Left colon (tissue), 2 donors: ENCODE measurements at places on chromosomes 12 and 14.

- DNase-seq = no peak
These were observed 72.4 kb downstream of the IGF1 start for GRCh38 chr12:102407776-102408486.

GRCh38 chr12:15544589-15544988, 222.3 kb downstream of the PTPRO start:
- DNase-seq = no peak

DNA sequence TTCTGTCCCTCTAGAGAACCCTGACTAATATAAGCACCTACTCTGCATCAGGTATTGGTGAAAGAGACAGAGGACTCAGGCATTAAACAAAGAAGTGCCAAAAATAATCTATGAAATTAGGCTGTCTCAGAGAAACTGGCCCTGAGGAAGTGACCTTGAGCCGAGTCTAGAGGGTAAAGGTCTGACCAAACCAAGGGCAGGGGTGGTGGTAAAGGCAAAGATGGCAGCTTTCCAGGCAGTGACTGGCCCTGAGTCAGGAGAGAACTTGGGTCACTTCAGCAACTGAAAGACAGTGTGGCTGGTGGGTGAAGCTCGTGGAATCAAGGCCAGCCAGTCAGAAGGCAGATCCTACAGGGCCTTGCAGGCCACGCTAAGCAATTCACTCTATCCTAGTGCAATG, 30.6 kb downstream of the CDKL1 start:
- peak; percentile 57 for DNase-seq

DNA sequence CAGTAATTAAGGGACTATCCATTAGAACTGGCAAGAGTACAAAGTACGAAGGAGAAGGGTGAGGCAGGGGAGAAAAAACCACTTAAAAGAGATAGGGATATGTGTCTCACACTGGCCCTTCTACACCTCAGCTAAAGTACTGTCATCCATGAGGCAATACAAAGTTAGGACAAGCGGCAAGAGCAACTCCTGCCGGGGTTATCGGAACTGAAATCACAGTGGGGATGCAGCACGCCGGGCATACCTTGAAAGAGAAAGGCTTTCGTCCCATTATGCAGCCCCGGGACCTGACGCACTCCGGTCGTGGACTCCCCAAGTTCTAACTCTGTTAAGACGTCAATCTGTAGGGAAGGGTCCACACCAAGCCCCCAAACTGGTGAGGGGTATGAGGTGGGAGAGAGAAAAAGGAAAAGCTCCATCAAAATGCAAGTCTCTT, 1.1 kb downstream of the NELL2 start:
- no peak for DNase-seq

DNA sequence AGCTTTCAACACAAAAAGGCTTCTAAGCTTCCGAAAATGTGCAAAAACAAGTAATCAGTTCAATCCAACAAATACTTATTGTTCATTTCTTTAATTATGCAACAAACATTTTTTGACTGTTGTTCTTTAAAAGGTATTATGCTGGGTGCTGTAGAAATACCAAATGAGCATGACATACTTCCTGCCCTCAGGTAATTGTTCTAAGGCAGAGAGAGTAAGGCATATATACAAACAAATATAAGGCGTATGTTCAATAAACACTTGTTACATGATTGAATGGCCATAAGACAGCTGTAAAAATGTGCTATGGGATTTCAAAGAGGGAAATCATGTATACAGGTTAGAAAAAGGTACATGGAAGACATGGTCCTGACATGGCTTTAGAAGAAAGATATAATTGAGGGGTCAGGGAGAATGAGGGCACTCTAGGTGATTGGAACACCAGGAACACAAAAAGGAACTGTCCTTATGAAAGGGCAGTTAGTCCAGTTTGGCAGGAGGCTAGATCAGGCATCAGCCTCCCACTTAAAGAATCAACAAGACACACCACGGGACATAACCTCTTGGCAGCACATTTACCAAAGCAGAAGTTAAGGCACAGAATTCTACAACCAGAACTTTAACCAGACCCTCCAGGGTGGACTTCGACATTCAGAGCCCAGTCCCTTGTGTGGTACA, 135.8 kb upstream of the SCAF11 start:
- DNase-seq = no peak

DNA sequence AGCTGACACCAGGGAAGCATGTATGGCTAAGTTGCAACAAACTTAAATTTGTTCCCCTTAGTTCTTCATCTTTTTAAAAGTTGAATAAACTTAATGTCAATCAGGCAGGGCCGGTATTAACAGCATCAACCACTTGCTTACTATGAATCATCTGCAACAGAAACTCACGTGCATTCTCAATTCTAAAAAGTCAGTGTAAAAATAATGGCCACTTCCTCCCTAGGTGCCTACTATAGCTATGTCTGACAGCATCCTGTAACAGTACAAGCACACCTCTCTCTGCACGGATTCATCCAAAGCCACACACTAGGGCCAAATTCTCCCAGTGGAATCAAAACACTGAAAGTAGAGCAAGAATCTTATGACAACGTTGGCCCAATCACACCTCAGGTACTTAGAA, 48.6 kb downstream of the PPP1R36 start:
- DNase-seq = no peak

DNA sequence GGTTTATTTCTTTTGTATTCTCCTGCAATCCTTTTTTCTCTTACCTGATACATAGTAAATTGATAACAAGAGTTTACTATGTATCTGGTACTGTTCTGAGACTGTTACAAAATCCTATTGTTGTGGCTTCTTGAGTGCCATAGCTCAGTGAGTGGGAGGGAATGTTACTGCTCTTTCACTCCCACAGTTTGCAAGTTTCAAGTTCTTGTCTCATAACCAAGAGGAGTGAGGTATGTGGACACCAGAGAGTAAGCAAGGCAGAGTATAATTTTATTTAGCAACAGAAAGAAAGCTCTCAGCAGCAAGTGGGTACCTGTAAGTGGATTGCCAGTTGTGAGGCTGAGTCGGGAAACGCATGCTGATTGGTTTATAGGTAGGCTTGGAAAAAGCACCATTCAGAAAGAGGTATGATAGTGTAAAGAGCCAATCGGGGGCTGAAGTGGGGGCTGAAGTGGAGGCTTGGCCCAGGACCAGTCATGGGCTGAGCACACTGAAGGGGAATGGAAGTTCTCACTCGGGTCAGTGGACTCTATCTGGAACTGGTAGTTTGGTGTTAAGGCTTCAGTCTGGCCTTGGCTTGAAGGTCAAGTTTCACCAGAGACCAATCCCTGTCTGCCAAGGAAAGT, 850.8 kb downstream of the TMTC2 start:
- DNase-seq = no peak

GRCh38 chr14:39265806-39266524, 32.2 kb downstream of the MIA2 start:
- no peak for DNase-seq

DNA sequence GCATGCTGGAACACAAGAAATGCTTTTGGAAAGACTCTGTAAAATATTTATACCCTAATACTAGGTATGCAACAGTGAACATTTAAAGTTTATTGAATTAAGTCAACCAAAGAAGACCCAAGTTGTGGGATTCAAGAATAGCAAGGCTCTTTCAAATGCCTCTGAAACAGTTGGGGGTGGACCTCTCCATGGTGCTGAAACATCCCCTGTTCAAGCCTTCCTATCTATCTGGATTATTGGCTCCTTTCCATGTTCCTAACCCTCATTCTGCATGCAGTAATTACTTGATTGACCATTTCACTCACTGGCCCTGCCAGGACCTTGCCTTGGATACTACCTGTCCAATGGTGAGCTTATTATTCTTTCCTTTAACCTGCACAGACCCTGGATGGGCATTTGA, 349.7 kb downstream of the NRXN3 start:
- DNase-seq = no peak

GRCh38 chr12:14156606-14157005, 175.2 kb upstream of the GRIN2B start:
- no peak for DNase-seq

- no peak for DNase-seq
These were observed 41.5 kb downstream of the FRS2 start for GRCh38 chr12:69511469-69512267.

DNA sequence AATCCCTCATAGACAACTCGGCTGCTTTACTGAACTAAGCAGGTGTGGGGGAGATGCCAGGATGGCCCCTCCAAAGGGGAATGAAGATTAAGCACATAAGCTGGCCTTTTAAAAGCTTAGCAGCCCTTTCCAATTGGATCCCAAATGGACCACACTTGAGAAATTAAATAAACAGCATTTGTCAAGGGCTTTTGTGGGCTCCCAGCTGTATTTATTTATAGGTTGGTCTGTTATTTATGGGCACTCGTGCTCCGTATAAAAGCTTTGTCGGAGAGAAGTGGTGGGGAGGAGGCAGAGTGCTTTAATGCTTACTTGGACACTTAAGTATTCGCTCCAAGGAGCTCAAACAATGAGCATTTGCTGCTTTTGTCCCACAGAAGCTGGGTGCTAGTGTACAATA, 580.2 kb downstream of the MED13L start:
- DNase-seq = no peak

GRCh38 chr12:93223440-93224426, 154.0 kb upstream of the NUDT4 start:
- no peak for DNase-seq

GRCh38 chr12:45547822-45548221, 181.7 kb upstream of the ARID2 start:
- DNase-seq = no peak

DNA sequence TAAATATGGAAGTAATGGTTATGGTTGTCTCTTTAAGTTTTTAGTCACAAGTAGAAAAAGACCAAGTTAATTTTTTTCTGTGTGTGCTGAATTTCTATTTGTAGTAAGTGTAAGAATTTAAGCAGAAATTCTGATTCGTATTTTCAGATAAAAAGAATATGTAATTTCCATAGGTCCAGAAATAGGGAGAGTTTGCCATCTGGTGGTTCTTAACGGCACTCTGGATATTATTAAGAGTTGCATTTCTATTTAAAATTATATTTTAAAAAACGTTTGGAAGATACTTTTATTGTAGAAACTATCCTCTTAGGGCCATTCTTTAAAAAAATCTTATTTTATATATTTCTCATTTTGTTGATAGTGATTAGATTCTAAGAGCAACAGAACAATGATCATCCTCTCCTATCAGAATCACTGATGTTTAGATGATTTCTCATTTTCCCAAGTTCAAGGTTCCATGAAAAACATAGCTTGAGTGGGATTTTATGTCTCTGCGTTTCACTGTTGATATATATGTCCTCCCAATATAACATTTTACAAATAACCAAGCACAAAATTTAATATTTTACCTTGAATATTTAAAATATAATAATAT, 88.3 kb downstream of the LRRK2 start:
- DNase-seq = no peak

DNA sequence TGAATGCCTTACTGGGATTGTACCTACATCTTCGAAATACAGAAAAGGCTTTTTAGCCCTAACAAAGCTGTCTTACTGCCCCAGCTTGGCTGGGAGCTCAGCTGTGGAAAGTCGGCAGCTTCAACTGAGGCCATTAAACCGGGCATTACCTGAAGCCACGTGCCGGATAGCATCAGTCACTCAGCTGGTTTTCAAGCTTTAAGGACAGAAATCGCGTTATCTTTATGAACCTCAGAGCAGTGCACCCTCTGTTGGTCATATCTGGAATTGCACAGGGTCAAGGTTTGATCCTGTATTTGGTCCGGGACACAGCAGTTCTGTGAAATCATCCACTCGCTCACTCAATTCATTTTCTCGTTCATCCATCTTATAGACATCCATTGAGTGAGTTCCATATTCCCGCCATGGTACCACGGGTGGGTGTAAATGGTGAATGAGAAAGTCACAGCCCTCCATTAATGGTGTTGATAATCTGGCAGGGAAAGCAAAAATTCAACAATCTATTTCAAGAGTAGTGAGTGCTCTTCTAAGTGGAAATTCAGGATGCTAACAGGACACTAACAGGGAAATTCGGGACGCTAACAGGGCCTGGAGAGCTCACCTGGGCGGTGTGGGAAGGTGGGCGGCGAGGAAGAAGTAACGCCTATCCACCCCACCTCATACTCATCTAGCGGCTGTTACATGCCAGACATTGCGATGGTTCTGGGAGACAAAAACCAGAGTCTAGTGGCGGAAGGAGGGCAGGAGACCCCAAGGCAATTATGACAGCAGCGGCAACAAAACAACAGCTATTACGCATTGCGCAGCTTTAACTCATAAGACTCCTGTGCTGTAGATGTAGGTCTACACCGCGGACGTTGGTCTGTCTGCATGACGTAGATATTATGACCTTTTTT, 60.6 kb upstream of the TCL1A start:
- DNase-seq = no peak

GRCh38 chr14:50006141-50006540, 110.2 kb downstream of the VCPKMT start:
- no peak for DNase-seq

GRCh38 chr12:46153268-46153872, 115.5 kb downstream of the SLC38A1 start:
- DNase-seq = no peak

DNA sequence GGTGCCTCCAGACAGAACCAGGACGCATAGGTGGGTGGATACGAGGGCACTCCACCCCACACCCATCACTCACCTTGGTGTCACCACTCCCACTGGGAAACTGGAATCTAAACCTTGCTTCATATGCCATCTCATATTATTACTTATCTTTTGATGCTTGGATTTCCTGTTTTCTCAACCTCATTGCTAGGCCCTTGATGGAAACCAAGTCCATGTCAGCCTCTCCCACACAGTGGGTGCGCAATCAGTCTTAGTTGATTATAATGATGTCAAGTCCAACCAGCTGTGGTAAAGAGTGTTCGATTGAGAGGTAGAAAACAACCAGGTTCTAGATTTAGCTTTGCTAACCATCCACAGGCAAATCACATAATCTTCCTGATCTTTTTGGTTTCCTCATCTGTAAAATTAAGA, 584 bp upstream of the DDHD1 start:
- no peak for DNase-seq

GRCh38 chr14:67539116-67539515, 6.0 kb downstream of the PLEKHH1 start:
- DNase-seq = no peak

GRCh38 chr14:92880351-92880750, 42.6 kb upstream of the CHGA start:
- no peak for DNase-seq

DNA sequence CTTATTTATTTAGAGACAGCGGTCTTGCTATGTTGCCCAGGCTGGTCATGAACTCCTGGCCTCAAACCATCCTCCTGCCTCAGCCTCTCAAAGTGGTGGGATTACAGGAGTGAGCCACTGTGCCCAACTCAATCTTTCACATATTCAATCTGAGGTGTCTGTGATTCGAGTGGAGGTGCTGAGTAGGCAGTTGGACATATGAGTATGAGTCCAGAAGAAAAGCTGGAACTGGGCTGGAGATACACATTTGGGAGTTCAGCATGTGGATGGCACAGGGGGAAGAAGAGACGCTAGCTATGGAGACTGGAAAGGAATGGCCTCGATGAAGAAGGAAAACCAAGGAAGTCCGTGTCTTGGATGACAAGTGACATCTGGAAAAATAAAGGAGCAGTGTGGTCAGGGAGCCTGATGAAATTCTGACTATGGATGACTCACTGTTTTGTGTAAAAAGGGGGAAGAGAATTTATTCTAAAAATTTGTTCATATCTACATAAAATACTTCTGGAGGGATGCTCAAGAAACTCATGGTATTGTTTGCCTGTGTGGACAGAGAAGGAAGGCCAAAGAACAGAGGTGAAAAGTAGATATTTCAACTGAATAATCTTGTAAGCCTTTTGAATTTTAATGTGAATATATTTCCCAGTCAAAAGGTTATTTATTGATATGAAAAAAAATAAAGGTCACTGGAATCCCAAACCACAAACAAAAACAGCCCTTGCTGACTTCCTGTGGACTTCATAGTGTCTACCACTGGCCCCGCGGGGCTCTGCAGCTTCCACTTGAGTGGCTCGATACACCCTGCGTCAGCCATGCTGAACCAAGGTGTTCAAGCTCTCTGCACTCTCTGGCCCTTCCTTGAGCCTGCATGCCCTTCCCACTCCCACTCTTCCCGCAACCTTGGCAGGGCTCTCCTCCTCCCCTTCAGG, 8.9 kb upstream of the LTA4H start:
- DNase-seq = no peak
